ENCODE measurements at places on chromosomes 7 and 10. TPM values are rescaled to one million over a fixed set of nuclear protein-coding genes. Genes with fewer than 3 reads are reported as not detected.

Gene CALHM3
- not detected for total RNA-seq

Gene FUOM
- total RNA-seq = 19.0 TPM

Gene CYP3A7
- total RNA-seq = not detected

Gene SPAM1
- total RNA-seq = not detected

Gene HOXA1
- 1.3 TPM for total RNA-seq

Gene C10orf53
- total RNA-seq = not detected

Gene ZNF727
- total RNA-seq = 4.1 TPM

Gene C10orf105
- total RNA-seq = 0.22 TPM

Gene HHEX
- total RNA-seq = 6.8 TPM

Gene CALML3
- not detected for total RNA-seq

Gene ECHDC3
- total RNA-seq = 161 TPM

Gene MPP7
- 5.7 TPM for total RNA-seq

Gene MORN4
- 1.5 TPM for total RNA-seq

Gene TMEM72
- not detected for total RNA-seq

Gene NKX2-3
- 2.8 TPM for total RNA-seq

Gene EBF3
- total RNA-seq = 28.6 TPM

Gene AP5Z1
- 37.6 TPM for total RNA-seq

Gene SPDYE1
- not detected for total RNA-seq

Gene EBLN1
- not detected for total RNA-seq

Gene CCL24
- not detected for total RNA-seq

Gene DRGX
- total RNA-seq = not detected

Gene RGR
- not detected for total RNA-seq

Gene CYP3A5
- total RNA-seq = 96.8 TPM

Gene ANXA8L1
- total RNA-seq = not detected

Gene VSTM4
- total RNA-seq = 41.7 TPM

Gene STN1
- 18.9 TPM for total RNA-seq

Gene PTPRN2
- total RNA-seq = 2.6 TPM

Gene NME8
- total RNA-seq = 0.45 TPM

Measured in mesenteric fat pad (tissue), 1 donor.